ENCODE measurements at places on chromosomes 13 and 19. TPM values are rescaled to one million over a fixed set of nuclear protein-coding genes. Genes with fewer than 3 reads are reported as not detected.

ZNF439 gene
- 18.1 TPM for total RNA-seq

USPL1 gene
- 28.1 TPM for total RNA-seq

TEX26 gene
- total RNA-seq: not detected

MATK gene
- 1.1 TPM for total RNA-seq

SOX1 gene
- not detected for total RNA-seq

DNA sequence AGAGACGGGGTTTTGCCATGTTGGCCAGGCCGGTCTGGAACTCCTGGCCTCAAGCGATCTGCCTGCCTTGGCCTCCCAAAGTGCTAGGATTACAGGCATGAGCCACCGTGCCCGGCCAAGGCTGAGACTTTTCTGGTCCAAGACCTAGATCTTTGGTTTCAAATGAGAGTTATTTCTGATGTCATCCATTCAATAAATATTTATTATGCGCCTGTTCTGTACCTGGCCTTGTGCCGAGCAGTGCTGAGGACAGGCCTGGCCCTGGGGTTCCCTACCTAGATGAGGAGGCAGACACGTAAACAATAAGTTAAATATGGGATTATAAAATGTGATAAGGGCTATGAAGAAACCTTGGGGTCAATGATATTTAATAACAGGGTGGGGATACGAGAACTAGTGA, 4.5 kb downstream of the RELB start:
- ATAC-seq: no peak

DNA sequence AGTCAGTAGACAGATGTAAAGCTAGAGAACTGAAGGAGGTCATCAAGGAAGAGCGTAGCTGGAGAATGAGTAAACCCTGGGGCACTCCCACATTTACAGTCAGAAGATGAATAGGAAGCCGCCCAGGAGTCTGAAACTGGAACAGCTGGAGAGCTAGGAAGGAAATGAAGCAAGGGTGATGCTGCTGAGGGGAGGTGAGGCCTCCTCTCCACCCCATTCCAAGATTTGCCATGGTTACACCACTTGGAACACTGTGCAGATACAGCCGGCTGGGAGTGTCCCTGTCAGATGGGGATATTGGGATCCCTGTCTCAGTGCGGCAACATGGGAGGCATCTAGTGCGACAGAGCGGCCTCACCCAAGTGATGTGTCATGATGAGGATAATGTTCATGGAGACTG, 51.8 kb upstream of the GPI start:
- peak; percentile 48 for ATAC-seq

GRCh38 chr13:29849071-29849631, 1.3 kb downstream of the UBL3 start:
- no peak for ATAC-seq

DNA sequence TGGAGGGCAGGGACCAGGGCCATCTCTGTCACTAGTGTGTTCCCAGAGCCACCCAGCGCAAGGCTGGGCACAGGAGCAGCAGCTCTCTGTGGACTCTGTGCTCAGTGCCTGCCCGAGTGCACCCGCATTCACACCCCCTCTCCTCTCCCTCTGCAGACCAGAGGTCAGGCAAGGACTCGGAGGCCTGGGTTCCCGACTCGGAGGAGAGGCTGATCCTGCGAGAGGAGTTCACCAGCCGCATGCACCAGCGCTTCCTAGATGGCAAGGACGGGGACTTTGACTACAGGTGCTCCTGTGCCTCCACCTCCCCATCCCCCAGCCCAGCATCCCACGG, 10.2 kb downstream of the CCDC97 start:
- no peak for ATAC-seq

- ATAC-seq: no peak
Observed at GRCh38 chr13:94263038-94263437, 216.4 kb downstream of the DCT start.

- peak; percentile 99 for ATAC-seq
Observed at GRCh38 chr19:52397310-52398080, at the start of gene ZNF528. Gene ZNF528, plus strand, starts transcription at chr19:52397849. Its CDS starts 4,165 bp downstream, at chr19:52402014.

GRCh38 chr19:2468596-2468995, 7.3 kb upstream of the GADD45B start:
- no peak for ATAC-seq

GRCh38 chr13:39401756-39402155, 201.2 kb downstream of the LHFPL6 start:
- no peak for ATAC-seq

DNA sequence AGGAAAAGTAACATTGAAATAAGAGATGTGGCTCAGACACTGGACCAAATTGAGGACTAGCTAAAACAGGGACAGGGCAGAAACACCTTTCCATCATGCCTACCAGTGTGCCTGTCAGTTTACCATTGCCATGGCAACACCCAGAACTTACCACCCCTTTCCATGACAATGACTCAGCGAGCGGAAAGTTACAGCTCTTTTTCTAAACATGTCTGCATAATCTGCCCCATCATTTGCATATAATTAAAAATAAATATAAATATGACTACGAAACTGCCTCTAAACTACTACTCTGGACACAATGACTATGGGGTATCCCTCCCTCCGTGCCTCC, 96.0 kb downstream of the UBL3 start:
- no peak for ATAC-seq

DNA sequence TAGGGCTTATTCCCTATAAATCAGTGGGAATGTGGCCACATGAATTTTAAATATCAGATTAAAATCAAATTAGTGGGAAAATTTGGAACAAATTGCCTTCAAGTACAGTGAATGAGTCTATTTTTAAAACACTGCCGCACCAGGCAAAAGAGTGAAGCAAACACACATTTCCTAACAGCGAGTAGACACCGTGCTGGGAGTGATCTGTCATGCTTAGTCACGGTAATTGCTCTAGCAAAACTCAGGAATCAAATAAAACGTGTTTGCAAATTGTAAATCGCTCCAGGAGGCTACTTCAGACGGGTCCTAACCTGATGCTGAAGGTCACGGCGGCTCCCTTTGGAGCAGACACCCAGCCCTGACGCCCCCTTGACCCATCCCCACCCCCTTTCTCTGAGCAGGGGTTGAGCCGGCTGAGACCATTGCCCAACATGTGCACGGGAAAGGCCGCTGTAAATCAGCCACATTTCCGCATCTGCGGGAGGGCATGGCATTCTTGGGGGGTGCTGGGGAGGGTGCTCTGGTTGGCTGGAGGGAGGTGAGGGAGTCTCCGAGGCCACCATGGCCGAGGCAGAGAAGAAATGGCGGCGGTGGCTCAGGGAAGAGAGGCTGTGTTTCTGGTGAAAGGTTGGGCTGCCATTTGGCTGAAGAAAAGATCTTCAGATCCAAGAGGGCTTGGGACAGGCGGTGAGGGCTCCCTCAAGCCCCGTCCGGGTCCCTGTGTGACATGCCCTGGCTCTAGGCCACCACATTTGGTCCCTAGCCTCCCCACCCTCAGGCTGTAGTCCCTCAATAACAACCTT, 8.9 kb downstream of the CEBPA start:
- ATAC-seq: peak; percentile 76

DNA sequence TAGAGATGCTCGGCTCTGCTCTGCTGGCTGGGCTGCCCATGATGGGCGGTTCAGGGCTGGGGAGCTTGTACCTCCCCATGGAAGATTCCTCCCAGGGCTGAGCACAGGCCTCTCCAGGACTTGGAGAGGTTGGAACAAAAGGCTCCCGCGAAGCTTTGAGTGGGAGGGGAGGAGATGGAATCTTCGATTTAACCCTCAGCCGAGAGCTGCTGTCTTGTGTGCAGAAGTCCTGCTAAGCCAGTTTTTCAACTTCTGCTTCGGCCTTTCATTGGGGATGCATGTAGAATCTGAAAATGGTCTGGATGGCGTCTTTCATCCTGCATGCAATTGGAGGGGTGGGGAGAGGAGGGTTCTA, 163.3 kb downstream of the KDM4B start:
- ATAC-seq: no peak
